Activated CD4-positive, alpha-beta T cell treated with anti-CD3 and anti-CD28 coated beads for 36 hours (primary cell): ENCODE measurements at places on chromosomes 6 and 20. TPM values are rescaled to one million over a fixed set of nuclear protein-coding genes. Genes with fewer than 3 reads are reported as not detected.

The CALHM4 gene
- not detected for total RNA-seq

The OPRM1 gene
- not detected for total RNA-seq

The PACRG gene
- total RNA-seq = not detected

The ENPP4 gene
- total RNA-seq = 6.0 TPM

The ERVFRD-1 gene
- not detected for total RNA-seq

The C6orf52 gene
- 2.4 TPM for total RNA-seq

The NCOA3 gene
- total RNA-seq = 83.4 TPM

The GFRA4 gene
- not detected for total RNA-seq

The OPN5 gene
- not detected for total RNA-seq

The PAX1 gene
- not detected for total RNA-seq

The ULBP2 gene
- 0.32 TPM for total RNA-seq

DNA sequence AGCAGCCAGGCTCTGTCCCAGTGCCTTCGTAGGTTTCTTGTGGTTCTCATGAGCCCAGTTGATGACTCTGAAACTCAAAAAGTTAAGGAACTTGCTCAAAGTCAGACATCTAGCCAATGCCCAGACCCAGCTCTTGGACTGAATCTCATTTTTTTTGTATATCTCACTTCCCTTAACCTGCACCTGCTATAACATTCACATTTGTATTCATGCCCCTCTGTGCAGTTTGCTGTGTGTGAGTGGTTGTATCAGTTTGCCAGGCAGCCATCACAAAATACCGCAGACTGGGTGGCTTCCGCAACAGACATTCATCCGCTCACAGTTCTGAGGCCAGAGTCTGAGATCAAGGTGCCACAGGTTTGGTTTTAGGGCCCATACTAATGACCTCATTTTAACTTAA is 49.9 kb downstream of the IPCEF1 start:
- no peak for DNase-seq
- peaks cover 9% of the 10 kb centered on the region for H3K27me3 ChIP-seq
- peaks cover 9% of the 10 kb centered on the region for H3K4me1 ChIP-seq
- H3K4me3 ChIP-seq = no peak overlapping the region
- no peak overlapping the region for H3K27ac ChIP-seq

GRCh38 chr6:2959909-2960719 is 11.3 kb downstream of the SERPINB6 start:
- peaks cover 4% of the 10 kb centered on the region for H3K4me1 ChIP-seq
- no peak for DNase-seq
- H3K27ac ChIP-seq = no peak overlapping the region

GRCh38 chr6:147947521-147947920 is 395.1 kb upstream of the SASH1 start:
- H3K27ac ChIP-seq = no peak overlapping the region
- no peaks in the 10 kb centered on the region for H3K4me1 ChIP-seq
- DNase-seq = no peak
- no peaks in the 10 kb centered on the region for H3K36me3 ChIP-seq

DNA sequence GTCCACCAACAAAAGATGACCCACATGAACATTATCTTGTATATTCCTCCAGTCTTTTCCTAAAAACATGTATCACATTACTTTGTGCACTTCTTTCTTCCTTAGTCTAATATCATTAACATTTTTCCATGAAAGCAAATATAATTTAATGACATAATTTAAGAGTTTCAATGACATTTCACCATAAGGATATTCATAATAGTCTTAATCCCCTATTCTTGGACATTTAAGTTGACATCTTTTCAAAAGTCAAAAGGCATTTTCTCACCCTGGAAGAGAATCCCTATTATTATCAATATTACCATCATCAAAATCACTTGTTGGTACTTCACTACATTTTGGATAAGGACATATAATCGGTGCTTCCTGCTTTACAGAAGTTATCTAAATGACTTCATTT is 31.3 kb downstream of the EPHA7 start:
- no peaks in the 10 kb centered on the region for H3K4me1 ChIP-seq
- DNase-seq = no peak
- H3K27ac ChIP-seq = no peak overlapping the region
- H3K36me3 ChIP-seq = no peaks in the 10 kb centered on the region

DNA sequence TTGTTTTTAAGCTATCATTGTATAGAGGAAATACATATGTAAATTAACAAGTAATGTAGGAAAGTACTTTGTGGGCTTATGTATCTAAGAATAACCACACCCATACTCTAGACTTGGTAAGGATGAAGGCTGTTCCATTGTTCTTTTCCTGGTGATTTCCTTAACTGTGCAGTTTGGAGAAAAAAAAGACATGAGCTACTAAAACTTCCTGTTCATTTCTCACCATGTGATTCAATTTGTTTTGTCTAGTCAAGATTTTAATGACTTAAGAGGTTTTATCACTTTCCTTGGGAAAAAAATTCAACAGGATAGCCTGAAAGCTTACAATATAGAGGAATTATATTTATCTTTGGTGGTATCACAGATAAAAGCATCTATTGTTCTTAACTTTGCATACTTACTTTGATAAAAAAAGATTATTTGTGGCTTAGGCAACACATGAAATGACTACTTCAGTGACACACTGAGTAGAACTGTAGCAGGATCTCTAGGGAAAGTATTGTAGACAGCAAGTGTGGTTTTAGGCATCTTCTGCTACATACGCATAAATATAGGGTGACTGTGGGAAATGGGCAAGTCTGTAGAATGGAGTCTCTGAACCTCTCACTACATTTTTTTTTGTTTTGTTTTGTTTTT is 80.3 kb downstream of the GJA1 start:
- no peaks in the 10 kb centered on the region for H3K36me3 ChIP-seq
- H3K27me3 ChIP-seq = no peaks in the 10 kb centered on the region
- no peak overlapping the region for H3K4me3 ChIP-seq

DNA sequence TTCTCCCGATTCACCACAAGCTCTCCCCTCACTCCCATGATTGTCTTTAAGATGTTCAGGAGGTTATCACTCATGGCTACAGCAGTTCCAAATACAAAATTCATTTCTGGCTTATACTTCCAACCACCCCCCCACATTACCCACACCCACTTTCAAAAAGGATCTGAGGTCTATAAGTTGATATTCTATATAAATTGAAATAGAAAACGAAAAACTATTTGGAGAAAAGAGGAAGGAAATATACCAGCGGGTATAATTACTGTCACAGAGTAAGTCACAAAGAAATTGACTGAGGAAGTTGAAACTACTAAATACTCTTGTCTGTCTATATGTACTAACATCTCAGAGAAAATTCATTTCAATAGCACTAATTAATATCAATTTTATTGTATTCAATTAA is 112.7 kb upstream of the TNFAIP3 start:
- no peak overlapping the region for H3K4me3 ChIP-seq
- H3K27ac ChIP-seq = no peak overlapping the region
- no peak for DNase-seq
- H3K4me1 ChIP-seq = no peaks in the 10 kb centered on the region
- no peaks in the 10 kb centered on the region for H3K36me3 ChIP-seq
- H3K27me3 ChIP-seq = peaks cover 4% of the 10 kb centered on the region

DNA sequence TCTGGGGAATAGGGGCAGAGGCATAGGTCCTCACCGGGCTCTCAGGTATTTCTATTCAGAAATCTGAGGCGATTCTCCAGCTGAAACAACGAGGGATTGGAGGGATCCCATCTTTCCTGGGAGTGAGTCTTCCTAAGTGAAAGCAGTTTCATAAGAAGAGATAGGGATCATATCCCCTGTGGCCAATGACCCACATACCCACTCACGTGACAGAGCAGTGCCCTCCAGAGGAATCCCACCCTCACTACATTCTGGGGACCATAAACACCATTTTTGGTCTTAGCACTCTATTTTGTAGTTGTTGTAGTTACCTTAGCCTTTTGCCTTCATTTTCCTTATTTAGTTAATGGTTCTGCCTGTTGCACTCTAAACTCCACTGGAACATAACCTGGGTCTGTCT is 121.1 kb downstream of the GPR63 start:
- H3K27me3 ChIP-seq = peaks cover 6% of the 10 kb centered on the region
- DNase-seq = no peak
- no peak overlapping the region for H3K27ac ChIP-seq
- no peaks in the 10 kb centered on the region for H3K4me1 ChIP-seq
- no peaks in the 10 kb centered on the region for H3K36me3 ChIP-seq
- no peak overlapping the region for H3K4me3 ChIP-seq

GRCh38 chr20:58707770-58708169 is 15.2 kb downstream of the NPEPL1 start:
- no peak overlapping the region for H3K4me3 ChIP-seq
- H3K4me1 ChIP-seq = no peaks in the 10 kb centered on the region
- no peaks in the 10 kb centered on the region for H3K27me3 ChIP-seq
- DNase-seq = no peak

DNA sequence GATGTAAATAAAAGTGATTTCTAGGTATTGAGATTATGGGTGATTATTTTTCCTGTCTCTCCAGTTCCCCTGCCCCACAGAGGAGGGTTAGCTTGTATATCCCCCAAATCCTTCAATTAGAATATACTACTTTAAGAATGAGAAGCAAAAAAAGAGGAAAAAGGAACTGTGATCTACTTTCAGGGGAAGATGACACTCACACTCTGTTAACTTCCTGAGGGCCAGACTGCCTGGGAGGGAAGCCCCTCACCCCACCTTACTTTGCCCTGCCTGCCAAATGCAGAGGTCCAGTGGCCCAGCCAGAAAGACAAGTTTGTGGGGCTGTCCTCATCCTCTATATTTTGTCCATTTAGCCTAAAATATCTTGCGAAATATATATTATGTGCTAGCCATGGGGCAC is 9.2 kb upstream of the LY86 start:
- H3K36me3 ChIP-seq = peaks cover 3% of the 10 kb centered on the region
- peaks cover 22% of the 10 kb centered on the region for H3K4me1 ChIP-seq
- no peak for DNase-seq
- H3K4me3 ChIP-seq = no peak overlapping the region
- no peaks in the 10 kb centered on the region for H3K27me3 ChIP-seq

GRCh38 chr6:107079429-107079828 is 35.9 kb downstream of the BEND3 start:
- no peak overlapping the region for H3K4me3 ChIP-seq
- no peaks in the 10 kb centered on the region for H3K4me1 ChIP-seq
- H3K27ac ChIP-seq = no peak overlapping the region
- H3K36me3 ChIP-seq = peaks cover 7% of the 10 kb centered on the region

- peak; percentile 72 for DNase-seq
- H3K36me3 ChIP-seq = peaks cover 8% of the 10 kb centered on the region
- no peaks in the 10 kb centered on the region for H3K27me3 ChIP-seq
- H3K4me1 ChIP-seq = peaks cover 67% of the 10 kb centered on the region
- peak overlapping the region; percentile 84 for H3K27ac ChIP-seq
These were observed 111.7 kb downstream of the TRERF1 start for GRCh38 chr6:42339991-42340401.

- H3K27me3 ChIP-seq = peaks cover 18% of the 10 kb centered on the region
- H3K4me1 ChIP-seq = peaks cover 7% of the 10 kb centered on the region
- H3K4me3 ChIP-seq = no peak overlapping the region
- H3K36me3 ChIP-seq = no peaks in the 10 kb centered on the region
These were observed 8.2 kb upstream of the AHCY start for GRCh38 chr20:34311118-34312023.

DNA sequence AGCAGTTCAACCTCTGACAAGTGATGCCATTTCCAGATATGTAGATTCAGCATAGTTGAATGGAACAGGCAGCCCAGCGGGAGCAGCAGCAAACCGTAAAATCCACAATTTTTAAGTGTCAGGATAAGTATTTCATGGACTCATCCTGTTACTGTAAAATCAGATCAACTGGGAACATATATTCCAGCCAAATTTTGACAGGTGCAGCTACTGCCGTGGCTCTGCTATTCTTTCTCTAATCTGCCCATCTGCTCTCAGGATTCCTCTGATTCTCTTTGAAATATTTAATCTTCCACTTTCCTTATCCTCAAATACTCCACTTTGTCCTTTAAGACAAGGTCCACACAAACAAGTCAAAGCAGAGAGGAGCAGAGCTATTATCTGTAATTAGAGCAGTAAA is 245.4 kb upstream of the ASCC3 start:
- H3K36me3 ChIP-seq = no peaks in the 10 kb centered on the region
- no peak overlapping the region for H3K4me3 ChIP-seq
- no peak overlapping the region for H3K27ac ChIP-seq
- H3K4me1 ChIP-seq = no peaks in the 10 kb centered on the region
- no peak for DNase-seq

DNA sequence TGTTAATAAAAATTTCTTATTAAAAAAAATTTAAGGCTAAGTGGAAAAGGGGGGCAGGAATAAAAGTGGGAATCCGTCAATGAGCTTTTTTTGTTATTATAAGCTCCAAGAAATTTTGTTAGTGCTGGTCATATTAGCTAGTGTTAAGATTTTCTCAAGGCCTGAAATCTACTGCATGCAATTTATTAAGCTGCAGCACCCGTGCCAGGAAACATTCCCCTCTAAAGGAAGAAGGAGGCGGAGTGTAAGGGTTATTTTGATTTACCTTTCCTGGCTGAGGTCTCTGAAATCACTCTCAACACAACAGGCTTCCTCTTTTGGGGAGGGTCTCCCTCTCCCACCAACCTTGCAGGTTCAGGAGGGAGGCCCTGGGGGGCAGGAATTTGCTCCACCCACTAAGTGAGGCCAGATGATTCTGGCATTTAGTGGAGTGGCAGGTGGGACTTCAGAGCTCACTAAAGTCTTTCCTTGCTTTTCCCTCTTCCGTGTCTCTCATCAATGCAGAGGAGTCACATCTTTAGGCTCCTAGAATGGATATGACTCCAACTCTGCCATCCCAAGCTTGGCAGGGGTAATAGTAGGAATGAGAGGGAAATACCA is 168.8 kb downstream of the BCAS1 start:
- H3K4me1 ChIP-seq = peaks cover 47% of the 10 kb centered on the region
- H3K27ac ChIP-seq = no peak overlapping the region

- H3K27ac ChIP-seq = no peak overlapping the region
- H3K4me3 ChIP-seq = no peak overlapping the region
- no peak for DNase-seq
- no peaks in the 10 kb centered on the region for H3K27me3 ChIP-seq
- H3K4me1 ChIP-seq = no peaks in the 10 kb centered on the region
These were observed 704.2 kb upstream of the MAP3K7 start for GRCh38 chr6:91291071-91291470.

- DNase-seq = no peak
- no peak overlapping the region for H3K4me3 ChIP-seq
- H3K27ac ChIP-seq = no peak overlapping the region
- H3K4me1 ChIP-seq = no peaks in the 10 kb centered on the region
- no peaks in the 10 kb centered on the region for H3K27me3 ChIP-seq
These were observed 459.5 kb downstream of the EPM2A start for GRCh38 chr6:145275787-145276186.

- no peak for DNase-seq
- H3K27ac ChIP-seq = no peak overlapping the region
- H3K4me1 ChIP-seq = no peaks in the 10 kb centered on the region
- no peaks in the 10 kb centered on the region for H3K36me3 ChIP-seq
- peaks cover 21% of the 10 kb centered on the region for H3K27me3 ChIP-seq
These were observed 129.1 kb downstream of the SASH1 start for GRCh38 chr6:148471624-148472159.

GRCh38 chr6:162625846-162626540 is 101.6 kb downstream of the PRKN start:
- no peak for DNase-seq
- no peaks in the 10 kb centered on the region for H3K4me1 ChIP-seq
- H3K4me3 ChIP-seq = no peak overlapping the region
- H3K36me3 ChIP-seq = no peaks in the 10 kb centered on the region
- H3K27me3 ChIP-seq = no peaks in the 10 kb centered on the region
- no peak overlapping the region for H3K27ac ChIP-seq

GRCh38 chr6:133034509-133035206 is 206.5 kb upstream of the EYA4 start:
- no peak overlapping the region for H3K4me3 ChIP-seq
- H3K36me3 ChIP-seq = no peaks in the 10 kb centered on the region
- no peak for DNase-seq
- H3K27ac ChIP-seq = no peak overlapping the region
- peaks cover 2% of the 10 kb centered on the region for H3K27me3 ChIP-seq

- peaks cover 6% of the 10 kb centered on the region for H3K4me1 ChIP-seq
- DNase-seq = no peak
- H3K36me3 ChIP-seq = no peaks in the 10 kb centered on the region
- H3K27me3 ChIP-seq = peaks cover 3% of the 10 kb centered on the region
These were observed 70.1 kb upstream of the LOC128125822 start for GRCh38 chr6:63502156-63502555.
